ENCODE measurements at places on chromosomes 4 and X.

DNA sequence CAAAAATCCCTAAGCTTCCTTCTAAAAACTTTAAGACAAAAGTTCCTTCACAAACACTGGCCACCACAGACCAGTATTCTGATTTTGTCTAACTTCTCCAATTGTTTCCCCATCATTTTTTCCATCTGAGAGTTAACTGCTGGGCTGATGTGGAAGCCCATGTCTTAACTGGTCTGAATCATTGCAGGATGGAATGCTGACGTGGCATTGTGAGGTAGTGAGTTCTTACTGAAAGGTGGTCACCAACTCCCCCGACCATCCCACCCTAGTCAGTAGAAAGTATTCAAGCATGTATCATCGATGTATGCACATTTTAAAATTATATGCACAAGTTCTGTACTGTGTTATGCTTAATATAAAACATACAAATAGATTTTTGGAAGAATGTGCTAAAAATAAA is 99.1 kb upstream of the SMIM10 start:
- DNase-seq, result no peak

- DNase-seq, result peak; percentile 23
Observed at GRCh38 chr4:106369456-106370060, 980 bp upstream of the GIMD1 start.

DNA sequence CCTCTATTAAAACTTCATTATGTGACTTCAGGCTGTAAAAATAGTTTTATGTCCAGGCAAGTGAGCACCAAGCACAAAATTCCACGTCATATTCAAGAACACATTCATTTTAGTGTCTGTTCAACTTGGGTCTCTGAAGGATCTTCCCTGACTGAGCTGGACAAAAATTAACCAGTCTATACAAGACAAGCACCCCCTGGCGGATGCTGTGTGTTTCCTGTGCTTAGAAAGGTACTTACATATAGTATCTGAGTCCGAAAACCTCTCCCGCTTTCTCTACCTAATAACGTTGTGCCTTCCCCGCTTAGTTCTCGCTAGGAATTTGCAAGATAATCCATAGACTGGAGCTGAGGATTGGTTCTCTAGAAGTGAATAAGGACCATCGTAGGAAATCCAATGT is 2214.5 kb upstream of the TENM3 start:
- DNase-seq, result no peak

DNA sequence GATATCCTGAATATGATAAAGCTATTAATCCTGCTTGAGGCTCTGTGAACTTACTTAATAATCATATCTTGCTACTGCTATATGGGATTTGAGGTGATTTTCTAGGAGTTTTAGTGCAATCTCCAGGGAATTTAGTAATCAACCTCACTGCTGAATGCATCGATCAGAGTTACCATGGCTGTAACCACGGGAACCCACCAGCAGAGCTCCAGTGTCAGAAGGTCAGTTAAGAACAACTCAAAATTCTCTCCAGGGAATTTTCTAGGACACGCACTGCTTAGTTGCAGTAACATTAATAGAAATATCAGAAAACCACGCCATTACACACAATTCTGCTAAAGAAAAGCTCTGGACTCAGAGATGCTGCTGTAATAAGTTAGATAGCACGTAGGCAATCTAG is 1477.2 kb upstream of the TENM3 start:
- no peak for DNase-seq

DNA sequence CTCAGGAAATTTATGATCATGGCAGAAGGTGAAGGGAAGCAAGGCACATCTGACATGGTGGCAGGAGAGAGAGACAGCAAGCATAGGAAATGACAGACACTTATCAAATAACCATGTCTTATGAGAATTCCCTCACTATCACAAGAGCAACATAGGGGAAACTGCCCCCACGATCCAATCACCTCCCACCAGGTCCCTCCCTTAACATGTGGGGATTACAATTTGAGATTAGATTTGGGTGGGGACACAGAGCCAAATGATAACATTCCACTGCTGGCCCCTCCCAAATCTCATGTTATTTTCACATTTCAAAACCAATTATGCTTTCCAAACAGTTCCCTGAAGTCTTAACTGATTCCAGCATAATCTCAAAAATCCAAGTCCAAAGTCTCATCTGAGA is 8.2 kb upstream of the TMA16 start:
- no peak for DNase-seq

GRCh38 chrX:17692709-17693346 is 44.5 kb upstream of the SCML1 start:
- no peak for DNase-seq

DNA sequence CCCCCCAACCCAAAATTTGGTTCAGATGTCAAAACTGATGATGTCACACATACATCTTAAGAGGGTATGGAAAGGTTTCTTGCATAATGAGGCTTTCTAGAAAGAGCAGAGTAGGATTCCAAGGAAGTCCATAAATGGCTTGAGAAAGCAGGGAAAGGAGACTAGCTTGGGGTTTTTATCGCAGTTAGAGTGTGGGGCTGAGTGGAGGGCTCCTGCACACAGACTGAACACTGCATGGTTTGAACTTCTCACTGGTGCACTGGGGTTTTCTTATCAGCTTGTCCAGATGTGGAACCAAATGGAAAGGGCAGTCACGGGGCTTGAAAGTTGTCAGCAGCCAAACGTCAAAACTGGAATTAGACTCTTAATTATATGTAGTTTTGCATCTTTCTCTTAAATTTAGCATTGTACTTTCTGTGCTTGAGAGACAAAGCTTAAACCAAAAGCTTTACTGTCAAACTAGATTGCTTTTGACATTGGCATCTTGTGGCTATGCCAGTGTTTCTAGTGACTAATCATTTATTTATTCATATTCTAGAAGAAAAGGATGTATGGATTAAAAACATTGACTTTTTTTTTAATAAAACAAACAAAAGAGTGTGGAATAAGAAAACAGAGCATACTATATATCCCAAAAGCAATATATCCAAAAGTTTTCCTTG is 78.3 kb upstream of the STIM2 start:
- no peak for DNase-seq

DNA sequence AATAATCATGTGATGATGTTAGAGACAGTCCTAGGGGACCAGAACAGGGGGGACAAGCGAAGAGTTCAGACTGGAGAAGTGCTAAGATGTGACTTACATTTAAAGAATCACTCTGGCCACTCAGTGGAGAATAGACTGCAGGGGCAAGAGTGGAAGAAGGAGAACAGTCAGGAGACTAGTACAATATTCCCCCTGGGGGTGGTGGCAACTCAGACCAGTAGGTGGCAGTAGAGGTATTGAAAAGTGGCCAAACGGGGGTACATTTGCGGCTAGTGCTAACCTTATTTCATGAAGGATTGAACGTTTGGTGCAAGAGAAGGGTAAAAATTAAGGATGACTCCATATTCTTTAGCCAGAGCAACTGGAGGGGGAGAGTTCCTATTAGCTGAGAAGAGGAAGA is 2.7 kb upstream of the BMX start:
- peak; percentile 51 for DNase-seq

DNA sequence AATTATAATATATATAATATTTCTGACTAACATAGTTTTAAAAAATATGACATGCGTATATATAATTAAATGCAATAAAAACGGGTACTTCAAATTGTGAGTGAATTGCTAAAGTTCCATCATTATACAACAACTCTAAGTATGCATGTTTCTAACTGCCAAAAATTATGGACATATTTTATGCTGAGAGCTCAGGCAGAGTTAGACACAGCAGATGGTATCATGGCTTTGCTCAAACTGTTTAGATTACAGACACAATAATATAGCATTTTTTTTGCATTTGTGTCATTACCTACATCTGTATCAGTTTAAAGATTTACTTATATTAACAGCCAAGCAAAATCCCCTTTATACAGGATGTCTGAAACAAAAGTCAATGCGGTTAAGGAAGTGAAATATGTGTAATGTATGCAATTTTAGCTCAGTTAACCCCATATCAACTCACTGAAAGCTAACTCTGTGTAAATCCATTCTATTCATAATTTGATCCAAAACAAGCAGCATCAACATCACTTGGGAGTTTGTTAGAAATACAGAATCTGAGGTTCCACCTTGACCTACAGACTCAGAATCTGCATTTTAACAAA is 119.1 kb upstream of the CNKSR2 start:
- DNase-seq, result no peak

DNA sequence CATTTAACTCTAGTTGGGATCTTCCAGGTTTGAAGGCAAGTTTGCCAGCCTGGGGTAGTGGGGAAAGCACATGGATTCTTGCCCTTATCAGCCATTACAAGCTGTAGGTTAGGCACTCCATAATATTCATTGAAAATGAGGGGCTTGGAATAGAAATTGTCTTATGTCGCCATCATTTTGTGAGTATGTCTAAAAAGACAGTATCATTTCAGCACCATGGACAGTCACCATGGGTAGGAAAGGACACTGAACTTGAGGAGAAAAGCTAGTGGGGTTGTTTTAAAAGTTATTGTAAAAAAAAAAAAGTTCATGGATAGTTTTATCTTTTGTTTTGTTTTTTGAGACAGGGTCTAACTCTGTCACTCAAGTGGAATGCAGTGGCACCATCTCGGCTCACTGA is 356.1 kb downstream of the HNRNPD start:
- DNase-seq, result peak; percentile 2

- no peak for DNase-seq
Observed at GRCh38 chr4:10971800-10972401, 287.3 kb upstream of the CLNK start.

DNA sequence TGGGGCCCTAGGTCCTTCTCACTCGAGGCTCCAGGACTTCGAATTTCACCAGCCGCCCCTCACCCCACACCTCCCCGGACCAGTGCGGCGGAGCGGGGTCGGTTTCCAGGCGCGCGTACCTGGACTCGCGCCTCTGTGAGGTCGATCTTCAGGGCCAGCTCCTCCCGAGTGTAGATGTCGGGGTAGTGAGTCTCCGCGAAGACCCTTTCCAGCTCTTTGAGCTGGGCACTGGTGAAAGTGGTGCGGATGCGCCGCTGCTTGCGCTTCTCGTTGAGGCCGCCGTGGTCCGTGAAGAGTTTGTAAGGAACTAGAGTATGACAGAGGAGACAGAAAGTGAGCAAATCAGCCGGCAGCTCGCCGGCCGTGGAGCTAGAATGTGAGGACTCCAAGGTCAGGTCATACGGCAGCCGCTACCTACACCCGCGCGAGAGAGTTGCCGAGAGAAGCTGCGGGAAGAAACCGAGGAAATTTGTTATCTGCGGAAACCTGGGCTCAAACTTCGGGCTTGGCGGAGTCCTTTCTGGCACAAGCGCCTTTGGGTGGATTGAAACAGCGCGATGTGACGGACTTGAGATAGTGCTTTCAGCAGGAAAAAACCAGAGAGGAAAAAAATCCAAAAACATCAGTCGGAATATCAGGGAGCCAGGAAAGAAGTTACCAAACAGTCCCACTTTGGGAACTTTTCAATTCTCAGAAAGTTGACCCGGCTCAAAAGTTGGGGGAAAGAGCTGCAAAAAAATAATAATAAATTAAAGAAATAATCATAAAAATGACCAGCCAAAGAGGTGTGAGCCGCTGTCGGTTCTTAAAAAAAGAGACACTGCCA is 1.1 kb downstream of the PHOX2B start:
- DNase-seq, result no peak

- no peak for DNase-seq
Observed at GRCh38 chrX:70508296-70508911, 63.8 kb downstream of the DLG3 start.

GRCh38 chr4:84451546-84451945 is 47.5 kb downstream of the NKX6-1 start:
- no peak for DNase-seq

All from CD4-positive, alpha-beta T cell treated with Interleukin-10 for 1 hour (primary cell).